ENCODE measurements at places on chromosomes 5 and 9.

DNA sequence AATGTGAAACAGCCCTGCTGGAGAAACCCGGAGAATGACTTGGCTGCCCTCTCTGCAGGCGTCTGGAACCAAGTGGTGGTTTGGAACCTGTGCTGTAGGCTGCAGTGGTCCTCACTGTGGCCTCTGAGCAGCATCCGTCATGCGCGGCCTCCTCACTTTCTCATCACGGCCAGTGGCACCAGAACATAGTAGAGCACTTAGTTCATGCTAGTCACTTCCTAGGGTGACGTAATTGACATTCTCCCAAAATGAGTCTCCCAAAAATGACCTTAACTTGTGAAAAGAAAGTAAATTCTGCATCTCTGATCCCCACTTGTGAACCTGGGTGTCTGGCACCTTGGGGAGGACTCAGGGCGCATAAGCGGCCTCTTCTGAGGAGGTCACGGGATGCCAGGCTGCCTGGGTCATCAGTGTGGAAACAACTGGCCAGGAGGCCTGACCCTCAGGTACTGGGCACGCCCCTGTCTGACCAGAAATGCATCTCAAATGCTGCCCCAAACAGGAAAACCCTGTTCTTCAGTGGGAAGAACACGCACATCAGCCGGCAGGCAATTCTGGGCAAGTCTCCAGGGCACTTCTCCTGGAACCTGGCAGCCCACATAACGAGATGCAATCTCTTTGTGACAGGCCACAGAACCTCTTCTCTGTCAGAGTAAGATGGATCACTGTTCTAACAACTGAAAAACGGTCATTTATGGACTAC is 36.6 kb upstream of the SPTLC1 start:
- no peak for DNase-seq

DNA sequence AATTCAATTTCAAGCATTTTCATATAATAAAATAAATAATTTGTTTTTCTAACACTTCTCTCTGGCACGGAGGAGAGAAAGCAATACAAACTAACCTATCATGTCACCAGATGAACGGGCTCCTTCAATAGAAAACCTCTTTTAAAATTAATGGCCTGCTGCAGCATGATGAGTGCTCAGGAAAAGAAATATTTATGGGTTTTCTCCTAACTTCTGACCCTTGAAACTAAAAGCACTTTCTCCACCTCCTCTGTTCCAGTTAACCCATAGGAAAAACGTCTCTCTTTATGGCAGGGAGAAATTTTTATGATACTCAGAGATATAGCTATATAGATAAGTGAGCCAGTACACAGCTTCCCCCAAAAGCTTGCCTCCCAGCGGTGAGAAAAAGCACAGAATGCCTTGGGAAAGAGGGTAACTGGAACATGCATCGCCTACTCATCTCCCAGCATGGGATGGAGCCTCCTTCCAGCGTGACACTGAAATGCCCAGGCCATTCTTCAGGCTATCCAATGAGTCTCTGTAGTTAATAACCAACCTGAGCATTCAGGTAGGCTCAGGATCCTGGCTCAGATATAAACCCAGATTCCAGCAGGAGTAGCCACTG is 963.0 kb upstream of the DMAC1 start:
- no peak for DNase-seq

DNA sequence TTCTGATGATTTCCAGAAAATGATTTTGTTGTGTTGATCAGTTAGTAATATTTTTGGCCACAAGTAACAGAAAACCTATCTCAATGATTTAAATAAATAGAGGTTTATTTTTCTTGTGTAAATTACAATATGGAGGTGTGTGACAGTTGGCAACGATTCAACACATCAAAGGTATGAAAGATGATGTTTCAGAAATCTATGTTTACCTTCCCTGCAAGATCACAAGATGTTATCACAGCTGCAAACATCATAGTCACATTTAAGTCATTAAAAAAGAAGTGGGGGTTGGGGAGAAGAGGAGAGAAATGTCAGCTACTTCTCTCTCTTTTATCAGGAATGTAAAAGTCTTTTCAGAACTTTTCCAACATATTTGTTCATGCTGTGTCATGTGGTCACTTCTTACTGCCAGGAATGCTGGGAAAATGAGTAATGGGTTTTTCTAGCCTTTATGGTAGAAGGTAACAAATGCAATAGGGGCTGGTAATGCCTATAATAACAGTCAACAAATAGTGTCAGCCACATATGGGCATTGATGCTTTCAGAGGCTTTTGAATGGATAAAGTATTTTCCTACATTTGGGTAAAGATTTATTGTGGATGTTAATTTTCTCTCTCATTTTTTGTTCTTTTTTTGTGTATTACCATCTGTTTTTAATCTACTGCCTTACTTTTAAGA is 742.7 kb downstream of the TLE1 start:
- no peak for DNase-seq

- no peak for DNase-seq
Observed at GRCh38 chr9:119884438-119884837, 515.2 kb upstream of the BRINP1 start.

- DNase-seq = no peak
Observed at GRCh38 chr5:74625742-74626241, 14.7 kb downstream of the ENC1 start.

GRCh38 chr5:878125-878524 is 14.5 kb downstream of the BRD9 start:
- DNase-seq = no peak

GRCh38 chr9:123355761-123356431 is at the start of gene CRB2:
TSS of gene CRB2 (plus strand) at chr9:123356197. CDS start at chr9:123356261, 64 bp downstream.
- no peak for DNase-seq

DNA sequence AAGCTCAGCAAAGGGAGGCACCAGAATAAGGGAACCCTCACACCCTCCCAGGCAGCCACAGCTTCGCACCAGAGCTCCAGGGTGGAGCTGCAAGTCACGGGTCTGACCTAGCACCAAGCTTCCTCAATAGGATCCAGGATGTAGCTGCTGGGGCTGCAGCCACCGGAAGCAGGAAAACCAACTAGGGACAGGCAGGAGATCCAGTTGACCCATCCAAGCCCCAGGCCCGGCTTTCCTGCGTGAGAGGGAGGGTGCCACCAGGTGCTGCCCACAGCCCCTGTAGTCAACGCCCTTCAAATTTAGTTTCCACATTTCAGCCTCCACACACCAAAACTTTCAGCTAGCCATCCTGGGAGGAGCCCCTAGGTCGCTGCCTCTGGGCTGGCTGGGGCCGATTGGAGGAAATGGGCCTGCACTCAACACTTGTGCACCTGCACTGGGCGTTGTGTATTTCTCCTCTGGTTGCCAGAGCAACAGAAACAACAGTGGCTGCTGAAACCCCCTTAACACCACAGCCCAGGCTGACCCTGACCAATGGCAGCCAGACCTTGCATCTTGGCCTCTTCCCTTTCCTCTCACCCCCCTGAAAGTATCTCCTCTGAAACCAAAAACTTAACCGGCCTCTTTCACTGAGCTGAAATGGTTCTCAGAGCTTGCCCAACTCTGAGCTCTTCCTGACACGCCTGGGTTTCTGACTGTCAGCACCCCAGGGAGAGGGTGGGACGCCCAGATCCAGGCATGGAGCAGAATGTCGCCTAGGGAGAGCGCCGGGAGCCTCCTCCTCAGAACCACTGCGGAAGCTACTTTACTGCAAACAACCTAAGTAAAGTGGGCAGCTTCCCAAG is 226.5 kb upstream of the MAP3K1 start:
- peak; percentile 16 for DNase-seq

GRCh38 chr5:133882846-133883245 is 85.6 kb downstream of the C5orf15 start:
- DNase-seq = no peak

GRCh38 chr5:150429410-150429873 is 16.7 kb upstream of the CD74 start:
- DNase-seq = no peak

DNA sequence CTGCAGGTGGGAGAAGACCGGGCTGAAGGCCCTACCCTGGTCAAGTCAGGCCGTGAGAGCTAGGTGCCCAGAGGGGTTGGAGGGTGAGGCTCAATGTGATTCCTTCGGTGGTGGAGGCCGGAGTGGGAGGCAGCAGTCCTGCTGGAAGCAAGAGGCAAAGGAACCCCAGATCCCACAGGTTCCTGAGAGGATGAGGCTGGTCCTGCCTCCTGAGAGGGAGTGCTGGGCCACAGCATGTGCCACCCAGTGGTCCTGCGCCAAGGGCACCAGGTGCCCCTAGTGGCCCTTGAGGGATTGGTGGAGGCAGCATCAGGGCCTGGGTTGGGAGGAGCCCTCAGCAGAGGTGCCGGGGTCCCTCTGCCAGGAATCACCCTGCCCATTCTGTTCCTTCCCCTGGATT is 59.1 kb downstream of the BARX1 start:
- DNase-seq = no peak

DNA sequence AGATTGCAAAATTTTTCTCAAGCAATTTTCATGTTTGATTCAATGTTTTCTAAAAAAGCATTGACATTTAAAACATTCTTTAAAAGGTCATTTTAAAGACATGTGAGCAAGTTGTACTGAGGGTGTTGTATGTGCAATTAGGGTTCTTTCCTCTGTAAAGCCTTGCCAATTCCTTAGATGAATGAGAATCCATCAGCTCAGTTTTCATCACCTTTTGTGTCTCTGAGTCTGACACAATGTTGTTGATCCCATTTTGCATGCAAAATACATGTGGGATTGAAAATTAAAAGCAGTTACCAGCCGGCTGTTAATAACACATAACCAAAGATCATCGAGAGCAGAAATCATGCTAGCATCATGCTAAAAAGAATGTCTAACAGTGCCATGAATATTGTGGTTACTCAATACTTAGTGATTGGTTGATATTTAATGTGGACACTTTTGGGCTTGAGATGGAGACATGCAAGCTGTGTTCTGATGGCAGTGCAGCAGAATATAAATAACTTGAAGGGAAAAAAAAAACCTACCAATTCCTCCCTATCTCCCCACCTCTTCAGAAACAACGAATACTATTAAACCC is 57.7 kb downstream of the FGF10 start:
- no peak for DNase-seq

DNA sequence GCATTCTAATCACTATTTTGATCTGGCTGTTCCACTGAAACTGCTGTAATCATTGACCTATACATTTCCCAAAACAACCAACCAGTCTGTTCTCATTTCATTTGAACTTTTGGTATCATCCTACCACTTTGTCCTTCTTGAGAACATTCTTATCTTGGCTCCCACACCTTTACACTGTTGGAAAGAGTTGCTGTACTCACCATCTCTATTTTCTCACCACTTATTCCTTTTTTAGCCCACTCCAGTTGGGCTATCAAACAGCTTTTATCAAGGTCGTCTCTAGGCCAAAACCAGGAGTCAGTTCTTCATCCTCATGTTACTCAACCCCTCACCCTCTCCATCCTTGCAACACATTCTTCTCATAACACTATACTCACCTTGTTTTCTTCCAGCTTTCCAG is 170.1 kb downstream of the KDM4C start:
- no peak for DNase-seq

- DNase-seq = no peak
Observed at GRCh38 chr5:77426670-77427069, 65.4 kb downstream of the WDR41 start.

DNA sequence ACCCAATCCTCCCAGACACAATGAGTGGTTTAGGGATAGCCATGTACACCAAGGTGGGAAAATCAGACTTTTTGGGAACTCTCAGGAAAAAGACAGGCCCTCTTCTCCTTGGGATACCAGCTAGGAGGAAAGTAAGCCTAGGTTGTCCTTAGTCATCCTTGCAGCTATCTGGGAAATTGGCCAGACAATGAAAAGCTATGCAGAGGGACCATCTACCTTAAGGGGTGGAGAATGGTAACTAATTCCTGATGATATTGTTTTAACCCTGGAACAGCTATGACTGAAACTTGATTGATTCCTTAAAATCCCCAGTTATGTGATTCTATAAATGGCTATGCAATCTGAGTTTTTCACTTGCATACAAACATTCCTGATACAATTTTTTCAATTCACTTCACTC is 88.9 kb upstream of the BNC2 start:
- DNase-seq = no peak

DNA sequence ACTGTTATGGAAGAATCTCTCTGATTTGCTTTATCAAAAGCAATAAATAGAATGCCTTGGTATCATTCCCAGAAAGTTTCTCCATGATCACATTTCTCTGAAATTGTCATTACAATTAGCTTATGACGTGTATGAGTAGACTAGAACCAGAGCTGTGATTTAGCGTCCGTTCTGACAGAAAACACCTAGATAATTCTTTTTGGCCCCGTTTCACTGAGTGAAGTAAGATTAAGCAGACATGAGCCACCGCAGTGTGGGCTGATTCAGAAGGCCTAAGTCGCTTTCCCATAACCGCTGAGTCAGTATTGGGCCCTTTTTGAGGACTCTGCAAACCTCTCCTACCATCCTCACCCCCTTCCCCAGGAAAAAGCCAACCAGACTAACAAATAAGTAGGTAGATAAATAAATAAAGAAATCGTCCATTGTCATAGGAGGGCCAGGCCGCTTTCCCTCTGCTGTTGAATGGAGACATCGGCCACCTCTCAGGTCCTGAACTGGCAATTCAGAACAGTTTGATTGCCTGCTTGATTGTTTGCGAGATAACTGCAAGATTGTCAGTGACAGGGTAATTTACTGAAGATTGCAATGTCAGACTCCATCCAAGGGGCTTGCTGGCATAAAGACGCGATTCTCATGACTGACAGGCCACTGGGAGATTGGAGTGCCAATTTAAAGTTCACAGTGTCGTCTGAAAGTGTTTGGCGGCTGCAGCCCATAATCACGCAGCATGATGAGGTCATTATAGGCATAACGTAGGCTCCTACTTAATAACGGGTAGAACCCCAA is 105.0 kb upstream of the WWC1 start:
- no peak for DNase-seq

Data from stimulated activated CD8-positive, alpha-beta memory T cell treated with anti-CD3 and anti-CD28 coated beads, Interleukin-4, amount 100 ng/mL, for 1 hour (primary cell).